ENCODE measurements at places on chromosomes 7 and 10. TPM values are rescaled to one million over a fixed set of nuclear protein-coding genes. Genes with fewer than 3 reads are reported as not detected.

The GSTO1 gene
- 137 TPM for total RNA-seq

- H3K4me1 ChIP-seq: no peaks in the 10 kb centered on the region
- DNase-seq: no peak
- no peaks in the 10 kb centered on the region for H3K27me3 ChIP-seq
- no peaks in the 10 kb centered on the region for H3K36me3 ChIP-seq
- H3K27ac ChIP-seq: no peak overlapping the region
Observed at GRCh38 chr7:158228986-158229385, 358.6 kb downstream of the PTPRN2 start.

DNA sequence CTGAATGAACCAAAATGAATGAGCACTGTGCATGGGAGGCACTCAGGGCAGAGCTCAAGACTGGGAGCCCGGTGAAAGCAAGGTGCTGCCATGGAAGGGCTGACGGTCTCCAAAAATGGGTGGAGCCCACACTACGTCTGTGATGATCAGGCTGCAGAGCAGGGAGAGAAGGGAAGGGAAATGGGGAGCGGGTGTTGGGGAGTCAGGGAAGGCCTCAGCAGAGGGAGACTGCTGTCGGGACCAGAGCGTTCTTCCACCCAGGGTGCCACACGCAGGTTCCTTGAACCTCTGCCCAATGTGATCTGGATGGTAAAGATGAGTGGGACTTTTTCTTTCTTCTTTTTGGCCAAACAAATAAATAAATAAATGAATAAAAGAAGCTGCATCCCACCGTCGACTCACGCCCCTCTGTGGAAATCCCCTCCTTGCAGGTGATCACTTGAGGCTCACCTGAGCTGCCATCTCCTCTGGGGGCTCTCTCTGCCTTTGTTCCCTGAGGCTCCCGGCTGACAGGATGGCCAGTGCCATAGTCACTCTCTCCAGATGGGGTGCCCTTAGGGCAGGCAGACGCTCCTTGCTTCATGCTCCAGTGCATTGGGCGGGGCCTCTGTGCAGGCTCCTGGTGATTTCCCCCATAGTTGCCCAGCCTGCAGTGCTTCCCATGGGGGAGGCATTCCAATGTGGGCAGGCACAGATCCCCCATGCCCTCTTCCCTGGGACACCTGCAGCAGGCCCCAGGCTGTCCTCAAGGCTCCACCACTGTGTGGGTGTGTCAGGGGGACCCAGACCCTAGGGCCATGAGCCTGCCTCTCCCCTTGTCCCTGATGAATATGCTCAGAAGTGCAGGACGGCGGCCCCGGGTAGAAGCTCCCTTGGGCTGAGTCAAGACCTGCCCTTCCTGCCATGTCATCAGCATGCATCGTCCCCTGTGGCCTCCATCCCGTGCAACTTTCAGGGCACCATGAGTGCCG lies 131.8 kb downstream of the PTPN20 start:
- H3K4me1 ChIP-seq: no peaks in the 10 kb centered on the region
- H3K4me3 ChIP-seq: no peak overlapping the region
- no peak overlapping the region for H3K27ac ChIP-seq
- DNase-seq: no peak

- DNase-seq: no peak
- H3K4me1 ChIP-seq: no peaks in the 10 kb centered on the region
- no peak overlapping the region for H3K4me3 ChIP-seq
- H3K27ac ChIP-seq: no peak overlapping the region
- H3K36me3 ChIP-seq: peaks cover 20% of the 10 kb centered on the region
- no peaks in the 10 kb centered on the region for H3K27me3 ChIP-seq
Observed at GRCh38 chr10:4882704-4883078, 56.7 kb downstream of the AKR1E2 start.

Data from liver (tissue), 10 donors.